H9 (cell line): ENCODE measurements at places on chromosomes 1 and 21. TPM values are rescaled to one million over a fixed set of nuclear protein-coding genes. Genes with fewer than 3 reads are reported as not detected.

DNA sequence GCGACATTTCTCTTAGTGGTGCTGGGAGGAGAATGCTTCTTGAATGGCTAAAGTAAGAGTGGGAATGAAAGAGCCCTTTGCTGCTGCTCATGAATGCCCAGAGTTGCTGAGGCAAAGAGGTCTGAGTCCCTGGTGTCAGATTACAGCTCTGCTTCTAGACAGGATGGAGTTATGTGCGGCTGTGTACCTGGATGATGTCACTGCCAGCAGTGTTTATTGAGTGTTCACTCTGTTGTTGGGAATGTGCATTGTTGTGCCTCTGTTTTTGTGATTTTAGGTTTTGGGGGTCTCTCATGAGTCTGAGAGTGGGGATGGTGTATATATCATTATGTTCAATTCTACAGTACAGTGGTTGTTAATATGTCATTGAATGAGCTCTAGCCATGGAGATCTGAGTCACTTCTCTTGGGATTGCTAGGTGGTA lies 2.7 kb downstream of the CDC14A start:
- DNase-seq, result no peak

SLFNL1 gene
- 0.11 TPM in 1 of 2 replicates, not detected in the other for total RNA-seq

MFAP2 gene
- 146 and 152 TPM in 2 replicates for total RNA-seq

- DNase-seq, result no peak
These were observed 756.0 kb upstream of the ADGRL2 start for GRCh38 chr1:81044708-81045107.

DNA sequence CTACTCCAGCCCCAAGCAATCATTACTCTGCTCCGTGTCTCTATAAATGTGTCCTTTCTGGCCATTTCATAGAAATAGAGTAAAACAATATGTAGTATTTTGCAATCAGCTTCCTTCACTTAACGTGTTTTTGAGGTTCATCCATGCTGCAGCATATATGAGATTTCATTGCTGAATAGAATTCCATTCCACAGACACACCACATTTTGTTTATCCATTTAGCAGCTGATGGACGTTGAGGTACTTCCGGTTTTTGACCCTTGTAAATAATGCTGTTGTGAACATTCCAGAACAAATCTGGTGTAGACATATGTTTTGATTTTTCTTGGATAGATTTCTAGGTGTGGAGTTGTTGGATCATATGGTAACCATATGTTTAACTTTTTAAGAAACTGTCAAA lies 30.7 kb downstream of the ADAM30 start:
- no peak for DNase-seq

TLR5 gene
- total RNA-seq, result not detected in 2 replicates

DNA sequence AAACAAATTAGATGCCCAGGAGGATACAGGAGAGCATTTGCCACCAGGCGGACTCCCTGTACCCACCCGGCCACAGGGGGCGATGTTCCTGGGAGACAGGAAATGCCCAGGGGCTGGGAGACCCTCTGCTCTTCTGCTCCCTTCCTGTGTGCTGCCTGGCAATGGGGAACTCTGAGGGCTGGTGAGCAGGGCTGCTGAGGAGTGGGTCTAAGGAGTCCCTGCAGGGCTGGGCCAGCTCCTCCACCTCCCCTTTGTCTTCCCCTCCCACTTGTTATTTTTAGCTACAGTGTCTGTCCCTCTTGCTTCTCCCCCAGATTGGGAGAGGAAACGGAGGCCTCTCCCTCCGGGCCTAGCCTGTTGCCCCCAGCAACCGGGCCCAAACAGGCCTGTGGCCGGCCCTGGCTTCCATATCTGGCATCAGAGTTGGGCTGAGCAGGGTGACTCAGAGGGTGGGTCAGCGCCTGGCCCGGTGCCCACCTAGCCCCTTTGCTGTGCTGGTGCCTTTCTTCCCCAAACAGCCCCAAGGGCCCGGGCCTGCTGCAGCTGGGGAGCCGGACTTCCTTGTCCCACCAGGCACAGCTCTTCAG lies 11.6 kb downstream of the LMNA start:
- peak; percentile 84 for DNase-seq

- DNase-seq, result no peak
These were observed 62.7 kb downstream of the CASZ1 start for GRCh38 chr1:10733474-10734366.

DNA sequence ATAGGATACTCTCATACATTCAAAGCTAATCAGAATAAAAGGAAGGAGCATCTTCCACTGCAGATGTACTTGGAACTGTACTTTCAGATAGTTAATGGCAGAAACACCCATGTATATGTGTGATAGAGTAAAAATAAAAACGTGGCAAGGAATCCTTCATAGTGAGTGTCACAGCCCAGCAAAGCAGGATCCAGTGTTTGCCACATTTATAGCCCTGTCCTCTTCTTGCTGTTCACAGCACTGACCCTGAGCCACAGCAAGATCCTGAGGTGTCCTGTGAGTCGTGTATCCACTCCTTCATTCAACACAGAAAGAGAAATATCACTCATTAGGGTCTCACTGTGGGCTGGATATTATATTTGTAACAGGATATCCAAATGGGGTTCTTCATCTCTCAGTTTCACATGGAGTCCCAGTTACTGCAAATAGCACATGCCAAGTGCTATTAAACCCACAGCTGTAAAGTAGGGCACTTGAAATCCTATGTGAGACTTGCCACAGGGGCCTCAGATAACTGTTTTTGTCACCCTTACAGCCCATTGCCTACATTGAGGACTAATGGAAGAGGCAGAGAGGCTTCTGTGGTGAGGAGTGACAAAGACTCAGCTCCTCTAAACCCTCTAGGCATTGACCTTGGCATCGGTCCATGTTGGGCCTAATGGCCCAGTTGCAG lies 41.3 kb downstream of the CYP2J2 start:
- no peak for DNase-seq

- DNase-seq, result no peak
These were observed 74.0 kb upstream of the ZBTB18 start for GRCh38 chr1:243977094-243977493.

GRCh38 chr1:61042466-61043009 lies 39.8 kb upstream of the NFIA start:
- no peak for DNase-seq
